Right cardiac atrium (tissue), 5 donors: ENCODE measurements at places on chromosomes 11 and 22. TPM values are rescaled to one million over a fixed set of nuclear protein-coding genes. Genes with fewer than 3 reads are reported as not detected.
A peak's percentile ranks its signal among the peaks of the same experiment; 100 is the strongest.

BIK gene
- total RNA-seq = 0.31 TPM

OR4A16 gene
- total RNA-seq = not detected

DNA sequence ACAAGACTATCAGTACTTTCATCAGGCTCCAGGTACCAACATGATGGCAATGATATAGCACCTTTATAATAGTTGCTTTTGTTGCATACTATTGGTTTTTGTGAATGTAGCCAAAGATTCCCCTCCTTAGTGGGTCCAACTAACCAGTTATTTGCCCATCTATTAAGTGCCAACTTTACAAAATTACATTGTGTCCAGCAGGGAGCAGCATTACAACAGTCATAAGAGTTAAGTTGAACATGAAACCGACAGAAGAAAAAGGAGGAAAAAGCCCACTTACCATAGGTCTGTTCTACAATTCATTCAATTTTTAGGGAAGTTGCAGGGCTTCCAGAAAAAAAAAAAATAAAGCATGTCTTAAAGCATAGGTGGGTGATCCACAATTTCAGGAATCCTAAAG lies 21.6 kb downstream of the IMMP1L start:
- DNase-seq = no peak

- DNase-seq = no peak
These were observed 188.9 kb downstream of the ST3GAL4 start for GRCh38 chr11:126544108-126545056.

DNA sequence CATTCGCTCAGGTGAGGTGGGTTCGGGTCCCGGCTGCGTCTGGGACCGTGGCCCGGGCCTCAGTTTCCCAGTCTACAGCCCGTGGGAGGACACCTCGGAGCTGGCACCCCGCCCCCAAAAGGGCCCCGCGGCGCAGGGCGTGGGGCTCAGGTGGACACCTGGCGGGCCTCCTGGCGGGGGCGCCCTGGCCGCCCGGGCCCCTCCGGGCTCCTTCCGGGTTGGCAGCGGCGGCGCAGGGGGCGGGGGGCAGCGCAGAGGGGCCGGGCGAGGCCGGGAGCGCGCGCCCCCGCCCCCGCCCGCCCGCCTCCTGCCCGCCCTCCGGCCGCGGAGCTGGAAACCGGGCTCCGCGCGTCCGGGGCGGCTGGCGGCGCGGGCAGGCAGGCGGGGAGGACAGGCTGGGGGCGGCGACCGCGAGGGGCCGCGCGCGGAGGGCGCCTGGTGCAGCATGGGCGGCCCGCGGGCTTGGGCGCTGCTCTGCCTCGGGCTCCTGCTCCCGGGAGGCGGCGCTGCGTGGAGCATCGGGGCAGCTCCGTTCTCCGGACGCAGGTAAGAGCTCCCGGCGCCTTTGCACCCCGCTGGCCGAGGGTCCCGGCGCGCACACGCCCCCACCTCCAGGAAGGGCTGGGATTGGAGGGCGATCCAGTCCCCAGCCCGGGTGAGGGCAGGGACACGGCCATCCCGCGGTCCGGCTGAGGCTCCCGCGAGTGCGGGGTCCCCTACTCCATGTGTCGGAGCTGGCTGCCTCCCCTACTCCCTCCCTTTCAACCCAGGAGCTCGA lies at the start of gene EMID1:
Gene EMID1 (plus strand): TSS at position 303 of the 778 bp plus-strand sequence. CDS start 143 bp downstream, at position 446.
- DNase-seq = peak; percentile 72

- DNase-seq = no peak
These were observed 2.4 kb downstream of the LARGE1 start for GRCh38 chr22:33917744-33918406.

DNA sequence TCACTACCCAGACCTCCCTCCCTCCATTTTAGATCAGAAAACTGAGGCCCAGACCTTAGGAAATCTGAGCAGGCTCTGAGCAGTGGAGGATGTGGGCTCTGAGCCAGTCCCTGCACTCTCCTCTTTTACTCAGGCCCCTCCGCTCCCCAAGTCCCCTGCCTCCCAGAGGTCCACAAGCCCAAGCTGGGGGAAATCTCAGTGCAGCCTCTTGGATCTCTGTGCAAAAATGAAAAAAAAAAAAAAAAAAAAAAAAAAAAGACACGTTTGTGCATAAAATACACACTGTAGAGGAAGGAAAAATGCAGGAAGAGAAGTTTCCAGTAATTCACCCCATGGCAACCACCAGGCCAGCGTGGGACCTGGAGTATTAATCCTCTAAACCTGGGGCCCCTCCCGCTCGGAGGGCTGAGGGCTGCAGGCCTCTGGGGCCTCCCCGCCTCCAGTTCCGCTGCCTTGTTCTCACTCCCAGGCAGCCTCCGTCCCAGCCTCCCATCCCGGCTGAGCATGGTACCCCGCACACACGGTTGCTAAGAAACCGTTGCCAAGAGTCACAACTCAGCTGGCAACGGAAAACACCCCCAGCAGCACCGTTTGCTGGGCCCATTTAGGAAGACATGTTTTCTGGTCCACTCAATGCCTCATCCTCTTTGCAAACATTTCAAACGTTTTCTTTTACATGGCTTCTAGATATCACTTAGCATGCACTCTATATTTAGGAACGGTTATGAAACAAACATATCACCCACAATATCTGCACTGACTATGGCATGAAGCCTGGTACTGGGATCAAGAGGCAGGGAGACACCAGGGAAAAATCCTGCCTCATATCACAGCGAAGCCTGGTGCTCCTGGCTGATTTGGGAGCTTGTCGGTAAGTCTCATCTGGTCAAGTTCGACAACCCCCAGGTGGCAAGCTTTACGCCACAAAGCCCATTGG lies 227.5 kb downstream of the CTTN start:
- DNase-seq = no peak

DNA sequence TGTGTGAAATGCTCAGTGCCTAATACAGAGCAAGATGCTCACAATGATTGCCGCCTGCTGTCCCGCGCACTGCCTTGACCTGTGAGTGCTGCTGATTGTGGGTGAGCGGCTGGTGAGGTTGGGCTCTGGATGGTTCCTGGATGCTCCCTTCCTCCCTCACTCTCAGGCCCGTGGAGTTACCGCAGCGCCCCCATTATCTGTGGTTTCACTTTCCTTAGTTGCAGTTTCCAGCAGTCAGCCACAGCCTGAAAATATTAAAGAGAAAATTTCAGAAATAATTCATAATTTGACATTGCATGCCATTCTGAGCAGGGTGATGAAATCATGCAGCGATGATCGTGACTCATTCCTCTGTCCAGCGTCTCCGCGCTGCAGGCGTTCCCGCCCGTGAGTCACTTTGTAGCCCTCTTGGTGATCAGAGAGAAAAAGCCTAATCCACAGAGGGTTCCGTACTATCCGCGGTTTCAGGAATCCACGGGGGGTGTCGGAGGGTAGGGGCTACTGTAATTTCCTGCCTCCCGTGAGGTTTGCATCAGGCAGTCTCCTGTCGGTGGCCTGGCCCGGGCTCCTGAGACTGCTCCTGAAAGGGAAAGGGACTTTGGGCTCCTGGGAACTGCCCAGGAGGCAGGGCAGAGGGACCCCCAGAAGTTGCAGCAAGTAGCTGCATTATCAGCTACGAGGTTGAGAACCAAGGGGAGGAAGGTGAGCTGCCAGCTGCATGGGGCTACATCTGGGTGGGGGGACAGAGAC lies 10.6 kb downstream of the RPL3 start:
- peak; percentile 86 for DNase-seq
